Foreskin keratinocyte (primary cell): ENCODE measurements at places on chromosomes 12 and 14. TPM values are rescaled to one million over a fixed set of nuclear protein-coding genes. Genes with fewer than 3 reads are reported as not detected.

DNA sequence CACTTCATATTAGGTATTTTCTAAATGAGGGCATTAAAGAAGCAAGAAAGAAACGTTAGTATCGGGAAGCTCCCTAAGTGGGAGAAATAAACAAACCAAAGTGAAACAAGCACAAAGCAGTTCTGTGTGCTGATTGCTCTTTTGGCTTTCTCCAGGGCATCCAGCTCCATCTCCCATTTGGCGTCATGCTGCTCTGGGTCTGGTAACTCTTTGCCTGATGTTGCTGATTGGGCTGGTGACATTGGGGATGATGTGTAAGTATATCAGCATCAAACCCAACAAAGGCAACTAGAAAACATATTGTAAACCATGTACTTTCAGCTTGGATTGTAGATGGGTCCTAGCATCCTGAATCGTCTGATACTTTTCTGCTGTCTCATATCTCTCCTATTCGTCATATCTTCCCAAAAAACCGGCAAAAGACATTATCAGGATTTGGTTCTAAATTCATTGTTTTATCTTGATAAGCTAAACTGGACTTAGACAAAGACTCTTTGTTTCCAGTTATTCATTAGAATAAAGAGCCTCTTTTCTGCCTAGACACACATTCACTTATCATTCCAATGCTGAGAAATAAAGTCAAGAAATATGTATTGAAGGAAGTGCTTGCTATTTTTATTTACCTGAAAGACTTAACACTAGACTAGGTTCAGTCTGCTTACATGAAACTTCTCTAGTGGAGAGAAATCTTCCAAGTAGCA lies 2.4 kb downstream of the CLEC12B start:
- no peak for DNase-seq

DNA sequence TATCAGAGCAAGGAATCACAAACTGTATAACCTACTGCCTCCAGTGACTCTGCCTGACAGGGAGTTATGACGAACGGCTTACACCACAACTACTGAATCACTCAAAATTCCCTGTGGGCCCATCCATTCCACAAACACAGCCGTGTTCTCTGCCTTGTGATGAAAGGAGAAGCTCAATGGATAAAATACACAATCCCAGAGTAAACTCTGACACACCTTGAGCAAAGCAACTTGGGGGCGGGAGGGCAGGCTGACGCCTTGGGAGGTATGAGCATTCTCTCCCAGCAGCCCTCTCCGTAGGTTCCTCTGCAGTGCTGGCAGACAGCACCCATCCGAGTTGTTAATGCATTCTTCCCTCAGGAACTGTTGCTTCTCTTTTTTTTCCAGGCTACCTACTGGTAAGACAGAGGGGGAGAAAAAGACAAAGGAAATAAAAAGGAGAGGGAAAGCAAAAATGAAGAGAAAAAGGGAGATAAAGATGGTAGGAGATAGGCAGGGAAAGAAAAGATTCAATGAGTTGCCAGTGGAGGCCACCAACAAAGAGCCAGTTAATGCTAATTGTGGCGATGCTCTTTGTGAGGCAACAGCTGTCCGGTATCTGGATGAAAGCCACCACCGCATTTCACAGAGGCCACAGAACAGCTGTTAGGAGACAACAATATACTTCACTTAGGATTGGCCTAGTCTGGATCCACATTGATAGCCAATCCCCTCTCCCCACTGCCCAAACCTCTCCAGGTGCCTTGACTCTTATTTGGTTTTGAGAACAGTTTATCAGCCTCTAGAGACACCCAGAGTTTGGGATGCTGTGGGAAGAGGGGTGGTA lies 4.7 kb upstream of the DIO2 start:
- DNase-seq = peak; percentile 42

DNA sequence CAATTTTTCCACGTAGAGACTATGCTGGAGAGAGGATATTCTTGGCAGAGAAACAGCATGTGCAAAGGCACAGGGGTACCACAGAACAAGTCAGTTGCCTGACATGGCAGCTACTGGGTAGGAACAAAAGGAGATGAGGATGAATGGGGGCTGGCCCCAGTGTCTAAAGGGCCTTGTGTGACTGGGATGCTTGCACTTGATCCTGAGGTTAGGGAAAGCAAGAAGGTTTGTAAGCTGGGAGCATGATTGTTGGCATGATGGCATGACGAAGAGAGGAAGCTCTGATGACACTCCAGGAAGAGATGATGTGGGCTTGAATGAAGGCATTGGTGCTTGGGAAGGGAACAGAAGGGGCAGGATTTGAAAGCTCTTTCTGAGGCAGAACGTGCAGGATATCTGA lies 139.1 kb downstream of the ZFP36L1 start:
- DNase-seq = no peak

DNA sequence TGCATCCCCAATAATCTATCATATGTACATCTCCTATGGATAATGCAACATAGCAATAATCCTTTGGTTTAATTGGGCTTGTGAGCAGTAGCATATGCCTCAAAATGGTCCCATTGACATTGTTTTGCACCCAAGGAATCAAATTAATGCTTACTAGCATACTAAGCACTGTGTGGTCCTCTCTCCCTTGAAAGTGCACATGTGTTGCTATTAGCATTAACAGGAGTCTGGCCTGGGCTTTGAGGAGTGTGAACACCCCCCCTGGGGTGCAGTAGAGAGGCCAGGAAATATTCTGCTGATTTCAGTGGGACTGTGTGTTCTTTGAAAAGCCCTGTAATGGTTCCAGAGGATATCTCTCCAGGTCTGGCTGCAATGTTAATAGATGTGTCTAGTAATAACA lies 1148.4 kb downstream of the VRK1 start:
- DNase-seq = no peak

GRCh38 chr12:76480796-76481195 lies 78.8 kb downstream of the OSBPL8 start:
- no peak for DNase-seq

DNA sequence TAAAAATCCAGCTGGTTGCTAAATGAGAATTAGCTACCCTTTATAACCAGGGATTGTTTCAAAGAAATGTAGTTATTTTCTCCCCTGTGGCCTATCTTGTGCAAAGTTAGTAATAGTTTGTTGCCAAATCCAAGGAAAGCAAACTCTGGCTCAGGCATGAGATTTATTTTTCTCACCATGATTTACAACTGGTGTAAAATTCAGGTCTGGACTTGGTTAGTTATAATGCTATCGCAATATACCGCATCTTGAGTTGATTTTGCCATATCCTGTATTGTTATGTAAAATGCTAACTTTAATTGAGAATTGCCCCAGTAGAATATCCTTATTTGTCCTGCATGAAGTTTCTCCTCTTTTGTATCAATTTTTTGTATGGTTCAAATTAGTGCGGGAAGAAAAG lies 135.5 kb downstream of the CRADD start:
- DNase-seq = no peak

- no peak for DNase-seq
Observed at GRCh38 chr14:105135700-105136395, 32.7 kb downstream of the JAG2 start.

DNA sequence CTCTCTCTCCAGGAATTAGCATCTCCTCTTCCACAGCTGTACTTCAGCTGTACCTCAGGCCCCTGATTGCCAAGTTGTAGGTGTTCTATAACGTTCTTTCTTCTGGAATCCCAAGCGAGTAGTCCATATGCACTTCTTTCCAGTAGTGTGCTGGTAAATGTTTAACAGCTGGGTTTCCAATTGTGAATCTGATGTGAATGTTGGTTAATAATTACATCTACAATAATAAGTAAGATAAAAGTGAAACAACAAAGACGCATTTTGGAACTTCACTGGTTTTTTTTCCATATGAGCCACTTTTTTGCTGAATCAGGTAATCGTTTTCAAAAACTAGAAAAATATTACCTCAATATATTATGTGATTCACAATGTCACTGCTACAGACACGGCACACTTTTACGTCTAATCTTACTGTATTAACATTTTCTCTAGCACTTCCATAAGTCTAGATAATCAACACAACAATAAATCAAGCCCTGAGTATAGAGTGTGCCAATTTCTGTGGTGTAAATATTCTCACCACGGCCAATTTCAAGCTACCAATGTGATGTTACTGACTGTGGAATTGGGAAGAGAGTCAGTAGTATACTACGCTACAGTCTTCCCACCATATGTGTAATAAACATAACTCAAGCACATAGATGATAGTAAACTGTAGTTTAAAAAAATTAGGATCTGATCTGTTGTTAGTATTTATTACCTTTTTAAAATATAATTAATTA lies 113.0 kb downstream of the ZFP36L1 start:
- no peak for DNase-seq

GRCh38 chr12:104181313-104181712 lies 34.3 kb upstream of the TXNRD1 start:
- no peak for DNase-seq

DNA sequence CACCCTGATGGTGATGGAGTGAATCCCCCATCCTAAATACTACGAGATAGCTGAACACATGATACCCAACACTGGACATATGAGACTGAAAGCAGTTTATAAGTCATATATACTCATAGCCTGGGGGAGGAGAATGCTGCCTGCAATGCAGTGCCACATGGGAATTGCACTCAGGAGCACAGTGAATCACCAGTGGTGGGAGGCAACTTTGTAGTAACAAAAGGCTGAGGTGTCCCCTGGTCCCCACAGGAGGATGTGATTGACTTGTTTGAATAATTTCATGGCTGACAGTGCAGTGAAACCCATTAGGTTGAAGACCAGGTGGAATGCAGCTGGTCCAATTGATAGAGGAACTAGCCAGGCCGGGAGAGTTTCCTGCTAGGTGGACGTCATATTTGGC lies 20.2 kb downstream of the CCDC38 start:
- DNase-seq = no peak

GRCh38 chr14:77923131-77923936 lies 123.4 kb downstream of the ADCK1 start:
- DNase-seq = no peak

SERPINA10 gene
- total RNA-seq = not detected in 2 replicates

MUCL1 gene
- not detected in 2 replicates for total RNA-seq

P2RX2 gene
- not detected in 2 replicates for total RNA-seq

TAS2R10 gene
- total RNA-seq = not detected in 2 replicates

PRPH gene
- 0.34 TPM in 1 of 2 replicates, not detected in the other for total RNA-seq
